ENCODE measurements at places on chromosomes 6 and 20.
A peak's percentile ranks its signal among the peaks of the same experiment; 100 is the strongest.

- DNase-seq, result peak; percentile 93
Measured at GRCh38 chr6:30744054-30744805, at the start of gene IER3. Gene IER3 (minus strand): TSS chr6:30744547. CDS start chr6:30744518, 29 bp downstream.

DNA sequence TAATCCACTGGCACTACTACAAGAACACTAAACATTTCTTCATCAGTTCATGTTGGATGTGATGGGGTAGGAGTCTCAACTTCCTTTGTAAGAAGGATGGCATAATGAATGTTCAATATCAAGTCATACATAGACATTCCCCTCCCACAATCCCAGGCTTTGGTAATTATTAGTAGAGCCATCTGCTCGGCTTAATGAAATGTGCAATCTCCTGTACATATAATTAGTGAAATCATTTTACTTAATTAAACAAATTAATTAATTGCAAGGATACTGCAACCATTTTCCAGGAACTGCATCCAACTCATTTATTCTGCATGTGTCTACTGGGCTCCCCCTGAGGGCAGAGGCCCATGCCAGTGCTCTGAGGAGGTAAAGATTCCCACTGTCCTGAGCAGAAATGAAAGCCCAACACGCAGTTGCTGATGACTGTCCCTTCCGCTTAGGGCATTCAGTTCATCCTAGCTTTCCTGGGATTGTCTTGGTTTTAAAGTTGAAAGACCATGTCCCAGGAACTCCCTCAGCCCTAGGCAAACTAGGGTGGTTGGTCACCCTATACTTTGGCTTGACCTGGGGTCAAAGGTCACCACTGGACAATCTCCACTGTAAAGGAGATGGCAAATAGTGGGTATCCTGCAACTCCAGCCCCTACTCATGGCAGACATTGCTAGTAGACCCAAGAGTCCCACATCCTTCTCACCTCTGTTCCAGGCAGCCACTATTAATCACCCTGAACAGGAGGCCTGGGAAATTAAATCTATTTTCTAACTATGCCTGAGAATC lies 109.8 kb downstream of the TRERF1 start:
- no peak for DNase-seq

GRCh38 chr6:14877758-14878157 lies 368.1 kb upstream of the JARID2 start:
- DNase-seq, result peak; percentile 16

DNA sequence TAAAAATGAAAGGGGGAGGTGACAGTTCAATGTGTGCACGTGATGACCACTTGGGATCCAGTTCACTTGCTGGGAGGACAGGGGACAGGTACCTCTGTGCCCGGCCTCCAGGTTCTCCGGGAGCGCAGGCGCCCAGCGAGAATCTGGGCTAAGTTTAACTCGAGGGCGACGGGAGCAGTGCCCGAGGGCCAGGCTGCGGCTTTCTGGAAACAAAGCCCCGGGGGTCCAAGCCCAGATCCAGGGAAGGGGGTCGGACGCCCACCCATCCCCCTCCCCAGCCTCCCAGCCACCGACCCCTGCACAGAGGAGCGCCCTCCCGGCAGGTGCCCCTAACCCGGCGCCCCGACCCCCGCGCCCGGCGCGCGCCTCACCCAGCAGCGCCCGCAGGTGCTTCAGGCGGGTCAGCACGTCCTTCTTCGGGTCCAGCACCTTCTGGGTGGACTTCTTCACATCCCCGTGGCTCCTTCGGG lies 405 bp downstream of the RALGAPA2 start:
- no peak for DNase-seq

- no peak for DNase-seq
Measured at GRCh38 chr20:13995841-13996240, 525 bp downstream of the MACROD2 start.

Measured in iris pigment epithelial cell (primary cell).